ENCODE measurements at places on chromosomes 4 and X.

GRCh38 chr4:82500435-82501153 is 61.2 kb downstream of the TMEM150C start:
- peak; percentile 97 for DNase-seq

DNA sequence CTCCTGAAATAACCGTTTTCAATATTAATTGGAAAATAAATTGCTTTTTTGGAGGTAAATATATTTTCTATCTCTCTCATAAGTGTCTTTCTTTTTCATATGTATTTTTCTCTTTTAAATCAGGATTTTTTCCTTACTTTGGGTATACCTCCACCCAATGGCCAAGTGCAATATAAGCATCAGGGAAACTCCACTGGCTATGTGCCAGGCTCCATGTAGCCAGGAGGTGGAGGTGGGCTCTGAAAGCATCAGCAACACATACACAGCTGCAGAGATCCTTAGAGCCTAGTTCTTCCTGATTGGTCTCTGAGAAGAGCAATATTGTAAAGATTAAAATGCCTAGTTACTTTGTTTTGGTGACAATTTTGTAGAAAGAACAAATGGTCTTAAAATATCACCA is 3.4 kb downstream of the GABRA2 start:
- no peak for DNase-seq

GRCh38 chr4:120491481-120491880 is 424.8 kb upstream of the MAD2L1 start:
- no peak for DNase-seq

- DNase-seq = no peak
These were observed 939.8 kb downstream of the GLUD2 start for GRCh38 chrX:121987163-121987562.

GRCh38 chr4:78737035-78737434 is 39.1 kb upstream of the BMP2K start:
- DNase-seq = no peak

- no peak for DNase-seq
These were observed 16.5 kb downstream of the TRAPPC11 start for GRCh38 chr4:183675625-183676024.

DNA sequence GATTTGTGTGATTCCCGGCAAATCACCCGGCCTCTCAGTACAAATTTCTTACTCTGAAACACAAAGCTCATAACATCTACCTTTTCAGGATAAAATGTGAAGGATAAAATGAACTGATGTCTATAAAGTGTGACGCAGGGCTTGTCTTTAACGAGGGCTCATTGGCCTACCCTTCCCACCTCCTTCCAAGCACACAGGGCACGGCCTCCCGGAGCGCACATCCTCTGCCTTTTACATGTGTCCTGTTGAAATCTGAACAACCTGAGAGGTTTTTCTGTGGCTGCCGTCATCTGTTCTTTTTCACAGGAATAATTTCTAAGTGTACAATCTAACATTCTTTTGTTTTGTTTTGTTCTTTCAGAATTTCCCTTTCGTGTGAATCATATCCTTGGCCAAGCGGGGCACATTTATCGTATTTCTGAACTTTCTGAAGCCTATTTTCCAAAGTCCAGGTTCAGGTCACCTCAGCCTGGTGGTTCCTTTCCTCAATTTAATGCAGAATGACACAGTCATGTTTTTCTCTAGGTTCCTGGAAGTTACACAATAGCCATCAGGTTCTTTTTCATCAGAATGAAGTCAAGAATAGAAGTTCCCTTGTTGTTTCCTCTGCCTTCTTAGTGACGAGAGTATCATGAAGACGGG is 53.1 kb upstream of the SPRY1 start:
- DNase-seq = no peak
